Stimulated activated CD4-positive, alpha-beta T cell treated with anti-CD3 and anti-CD28 coated beads, Interleukin-15, amount 100 ng/mL, for 1 hour (primary cell): ENCODE measurements at places on chromosomes 4 and X.

GRCh38 chr4:140615451-140615850, 46.7 kb upstream of the UCP1 start:
- DNase-seq: no peak

DNA sequence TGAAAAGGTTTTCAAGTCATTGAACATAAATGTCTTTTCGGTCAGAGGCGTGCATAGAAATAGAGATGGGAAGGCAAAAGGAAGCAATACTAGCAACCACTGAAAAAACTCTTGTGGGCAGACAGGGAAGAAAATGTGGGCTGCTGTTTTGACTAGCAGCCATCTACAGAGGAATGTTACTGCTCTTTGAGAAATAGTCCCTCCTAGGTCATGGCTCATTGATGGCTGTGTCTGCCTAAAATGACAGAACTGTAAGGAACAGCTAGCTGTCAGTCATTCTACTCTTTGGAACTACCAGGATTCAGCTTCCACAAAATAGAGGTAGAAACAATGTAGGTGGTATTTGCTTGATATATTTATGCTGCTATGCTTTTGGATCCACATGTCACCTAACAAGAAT, 26.9 kb upstream of the TMPRSS11B start:
- no peak for DNase-seq

DNA sequence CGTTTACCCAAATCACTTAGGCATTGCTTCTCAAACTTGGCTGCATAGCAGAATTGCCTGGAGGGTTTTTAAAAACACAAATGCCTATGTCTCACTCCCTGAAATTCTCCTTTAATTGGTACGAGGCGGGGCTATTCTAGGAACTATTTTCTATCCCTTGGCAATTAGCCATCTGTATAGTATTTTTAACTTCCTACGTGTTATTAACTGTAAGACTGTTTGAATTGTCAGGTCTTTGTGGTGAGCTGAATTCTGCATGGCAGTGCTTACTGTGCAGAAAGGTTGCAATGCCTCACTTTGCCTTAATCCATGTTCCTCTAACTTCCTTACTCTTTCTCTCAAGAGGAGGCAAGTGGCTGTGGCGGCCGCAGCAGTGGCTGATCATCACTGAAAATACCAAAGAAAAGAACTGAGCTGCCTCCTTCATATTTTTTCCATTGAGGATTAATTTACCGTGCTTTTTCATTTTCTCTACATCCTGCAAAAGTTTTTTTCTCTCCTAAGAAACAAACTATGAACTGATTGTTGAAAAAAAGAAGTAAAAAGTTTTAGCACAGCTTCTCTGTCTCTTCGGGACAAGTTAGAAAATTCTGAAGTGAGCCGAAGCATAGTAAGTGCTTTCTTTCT, at the start of gene SHROOM3:
SHROOM3 (plus strand) TSS at position 329 of the 627 bp plus-strand sequence. CDS start 824 bp downstream, outside the sequence.
- no peak for DNase-seq

GRCh38 chr4:32037399-32037798, 1317.2 kb downstream of the PCDH7 start:
- DNase-seq: no peak

- DNase-seq: no peak
Measured at GRCh38 chrX:16606142-16606720, 43.7 kb upstream of the S100G start.

GRCh38 chrX:113919387-113919786, 664.5 kb upstream of the HTR2C start:
- DNase-seq: no peak

- DNase-seq: no peak
Measured at GRCh38 chr4:164874789-164875188, 2.2 kb upstream of the APELA start.

DNA sequence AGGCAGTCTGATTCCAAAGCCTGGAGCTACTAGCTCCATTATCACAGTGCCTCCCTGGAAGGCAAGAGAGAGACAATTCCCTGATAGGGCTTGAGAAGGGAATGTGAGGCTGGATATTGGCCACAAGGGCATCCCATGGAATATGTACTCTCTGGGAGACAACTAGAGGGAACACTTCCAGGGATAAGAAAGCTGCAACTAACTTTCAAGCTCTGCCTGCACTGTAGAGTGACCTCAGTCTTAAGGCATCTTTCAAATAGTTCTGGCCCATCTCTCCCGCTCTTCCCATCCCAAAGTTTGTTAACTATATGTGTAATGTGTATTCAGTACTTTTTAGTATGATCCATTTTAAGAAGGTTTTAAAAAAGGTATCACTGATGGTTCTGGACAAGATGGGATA, 13.1 kb upstream of the RNF212 start:
- DNase-seq: no peak

- DNase-seq: no peak
Measured at GRCh38 chr4:81684352-81684751, 212.6 kb upstream of the RASGEF1B start.

- no peak for DNase-seq
Measured at GRCh38 chrX:55340896-55341433, 76.2 kb upstream of the PAGE3 start.

GRCh38 chr4:53132132-53132891, 233.5 kb downstream of the SCFD2 start:
- DNase-seq: no peak

- DNase-seq: no peak
Measured at GRCh38 chr4:152399246-152399645, 136.6 kb downstream of the FBXW7 start.

DNA sequence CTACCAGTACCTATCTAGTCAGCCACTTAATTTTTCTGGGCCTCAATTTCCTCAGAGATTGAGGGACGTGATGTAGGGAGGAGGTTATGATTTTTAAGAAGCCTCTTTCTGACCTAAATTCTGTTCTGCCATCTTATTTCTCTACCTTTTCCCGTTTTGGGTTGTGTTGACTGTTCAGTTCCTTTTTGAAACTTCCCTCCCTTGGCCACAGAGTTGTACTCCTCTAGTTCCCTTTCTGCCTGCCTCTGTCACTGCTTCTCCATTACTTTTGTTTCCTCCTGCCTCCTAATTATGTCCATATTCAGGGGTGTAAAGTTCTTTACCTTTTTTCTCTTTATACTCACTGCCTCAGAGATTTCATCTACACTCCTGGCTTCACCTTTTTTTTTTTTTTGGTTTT, 25.4 kb downstream of the CLCN5 start:
- no peak for DNase-seq
